ENCODE measurements at places on chromosomes 1 and 21.

DNA sequence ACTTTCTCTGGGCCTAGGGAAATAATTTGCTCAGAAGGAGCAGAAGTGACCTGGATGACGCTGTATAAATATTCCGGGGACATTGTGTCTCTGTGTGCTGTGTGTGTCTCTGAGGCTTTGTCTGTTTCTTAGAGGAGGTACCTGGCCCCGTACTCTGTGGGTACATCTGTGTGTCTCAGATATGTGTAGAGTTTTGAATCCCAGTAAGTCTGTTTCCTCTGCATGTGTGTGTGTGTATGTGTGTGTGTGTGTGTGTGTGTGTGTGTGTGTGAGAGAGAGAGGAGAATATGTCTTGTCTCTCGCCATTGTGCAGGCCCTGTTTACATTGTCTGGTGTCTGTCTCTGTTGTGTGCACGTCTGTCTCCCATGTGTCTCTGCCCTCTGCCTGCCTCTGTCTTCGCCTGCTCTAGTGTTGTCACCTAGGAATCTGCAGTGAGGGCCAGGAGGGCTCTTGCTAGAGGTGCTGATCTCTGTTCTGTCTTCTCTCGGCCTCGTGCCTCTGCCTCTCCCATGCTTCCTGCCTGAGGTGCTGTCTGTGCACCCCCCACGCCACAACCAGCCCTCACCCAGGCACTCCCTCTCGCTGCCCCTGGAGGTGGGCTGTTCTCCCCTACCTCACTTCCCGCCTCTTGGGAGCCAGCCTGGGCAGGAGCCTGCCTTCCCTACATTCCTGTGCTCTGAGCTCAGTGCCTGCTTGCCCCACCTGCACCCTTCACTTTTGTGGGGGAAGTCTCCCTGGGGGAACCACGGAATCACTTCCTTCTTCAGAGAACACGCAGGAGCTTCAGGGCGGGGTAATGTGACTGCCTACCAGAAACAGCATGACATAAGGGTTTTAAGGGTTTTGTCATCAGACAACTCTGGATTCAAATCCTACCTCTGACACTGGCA, 5.9 kb downstream of the MAP7D1 start:
- DNase-seq: no peak

- no peak for DNase-seq
Observed at GRCh38 chr1:224749916-224750315, 133.8 kb downstream of the CNIH3 start.

GRCh38 chr1:21278860-21279845, 11.1 kb downstream of the ECE1 start:
- no peak for DNase-seq

DNA sequence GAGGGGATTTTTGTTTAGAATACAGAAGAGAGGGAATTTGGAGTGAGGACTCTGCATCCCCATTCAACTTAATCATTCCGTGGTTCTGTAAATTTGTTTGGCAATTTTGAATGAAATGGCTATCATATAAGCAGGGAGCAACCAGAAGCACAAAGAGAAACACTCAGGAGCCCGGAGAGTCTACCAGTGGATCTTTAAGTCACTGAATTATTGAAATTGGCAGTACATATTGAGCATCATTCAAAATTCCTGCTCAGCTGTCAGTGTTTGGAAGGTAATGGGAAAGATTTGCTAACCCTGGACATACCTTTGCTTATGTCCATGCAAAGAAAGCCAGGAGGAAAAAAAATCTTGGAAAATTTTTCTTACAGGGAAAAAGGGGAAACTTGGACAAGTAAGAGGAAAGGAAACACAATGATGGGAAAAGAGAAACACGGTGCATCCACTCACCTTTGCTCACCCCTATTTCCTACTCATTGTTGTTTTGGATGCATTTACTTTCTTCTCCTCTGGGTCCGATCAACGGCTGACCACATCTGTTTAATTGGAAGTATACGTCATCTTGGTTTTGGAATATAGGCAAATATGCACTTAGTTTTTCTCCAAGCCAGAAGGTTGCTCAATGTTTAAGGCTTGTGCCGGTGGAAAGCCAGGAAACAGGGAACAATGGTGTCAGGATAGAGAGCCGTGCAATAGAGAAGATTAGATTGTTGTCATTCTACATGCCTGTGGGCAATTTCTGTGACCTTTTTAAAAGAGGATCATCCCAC, 243.0 kb upstream of the LYPLAL1 start:
- no peak for DNase-seq

- DNase-seq: no peak
Observed at GRCh38 chr1:42971841-42972291, 13.2 kb upstream of the SLC2A1 start.

DNA sequence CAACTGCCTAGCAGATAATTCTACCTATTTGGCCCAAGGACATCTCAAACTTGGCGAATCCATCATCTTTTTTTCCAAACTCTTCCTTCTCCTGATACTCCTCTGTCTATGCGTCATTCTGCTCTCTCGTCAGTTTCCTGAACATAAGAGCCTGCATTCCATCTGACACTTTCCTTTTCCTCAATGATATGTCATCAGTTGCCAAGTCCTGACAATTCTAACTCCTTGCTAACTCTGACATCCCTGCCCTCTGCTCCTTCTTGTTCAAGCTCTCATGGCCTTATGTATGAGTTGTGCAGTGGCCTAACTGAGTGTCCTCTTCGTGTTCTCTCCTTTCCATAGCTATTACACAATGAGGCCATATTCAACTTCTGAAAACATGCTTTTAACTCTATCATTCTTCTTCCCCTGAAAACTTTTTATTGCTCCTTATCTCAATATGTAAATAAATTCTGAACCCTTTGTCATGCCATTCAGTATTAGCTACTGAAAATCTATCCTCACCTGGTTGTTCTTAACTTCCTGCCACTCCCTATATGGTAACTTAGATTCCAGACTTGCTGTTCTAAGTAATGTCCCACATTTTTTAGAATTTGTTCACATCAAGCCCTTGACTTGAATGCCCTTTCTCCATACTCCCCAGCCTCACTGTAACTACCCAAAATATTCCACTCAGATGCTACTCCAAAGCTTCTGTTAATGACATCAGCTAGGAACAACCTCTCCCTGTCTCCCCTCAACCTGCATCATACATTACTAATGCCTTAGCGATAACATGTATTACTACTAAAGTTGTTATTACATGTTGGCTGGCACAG, 11.5 kb downstream of the PALMD start:
- no peak for DNase-seq

GRCh38 chr1:23466423-23466989, 17.5 kb downstream of the ASAP3 start:
- DNase-seq: no peak
